Activated CD8-positive, alpha-beta T cell treated with anti-CD3 and anti-CD28 coated beads, Interleukin-2, amount 10 ng/mL, durations not matched to agents 7 days and 5 days (primary cell): ENCODE measurements at places on chromosomes 16 and 17. TPM values are rescaled to one million over a fixed set of nuclear protein-coding genes. Genes with fewer than 3 reads are reported as not detected.

GRCh38 chr17:81601525-81602120, 35.3 kb downstream of the NPLOC4 start:
- peak; percentile 69 for DNase-seq

DNA sequence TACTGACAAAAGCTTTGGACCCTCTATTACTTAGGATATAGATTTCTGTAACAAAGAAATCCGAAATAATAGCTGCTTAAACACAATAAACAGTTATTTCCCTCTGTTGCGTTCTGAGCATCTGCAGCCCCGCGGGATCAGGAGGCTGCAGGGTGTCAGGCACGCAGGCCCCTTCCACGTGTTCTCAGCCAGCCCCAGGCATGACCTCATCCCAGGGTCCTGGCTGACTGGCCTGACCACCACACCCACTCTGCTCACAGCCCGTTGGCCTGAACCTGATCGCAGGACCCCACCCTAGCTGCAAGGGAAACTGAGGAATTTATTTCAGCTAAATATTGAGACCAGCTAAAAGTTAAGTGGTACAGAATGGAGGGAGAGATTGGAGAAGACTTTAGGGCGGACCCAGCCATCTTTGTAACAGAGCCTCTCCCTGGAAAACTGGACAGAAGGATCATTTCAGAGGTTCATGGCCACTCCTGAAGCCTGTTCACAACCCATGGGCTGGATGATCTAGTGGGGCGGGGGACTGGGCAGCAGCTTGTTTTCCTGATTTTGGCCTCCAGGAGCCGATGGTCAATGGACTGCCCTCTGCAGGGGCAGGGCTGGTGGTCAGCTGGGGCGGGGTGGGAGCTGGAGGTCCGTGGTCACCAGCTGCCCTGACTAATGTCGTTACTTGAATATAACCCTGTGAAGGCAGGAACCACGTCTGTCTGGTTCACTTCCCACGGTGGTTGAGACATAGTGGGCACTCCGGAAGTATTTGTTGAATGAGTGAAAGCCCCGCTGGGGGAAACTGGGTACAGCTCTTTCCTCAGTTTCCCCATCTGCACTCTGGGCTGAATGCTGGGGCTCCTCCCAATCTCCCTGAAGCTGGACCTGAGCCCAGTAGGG, 10.9 kb downstream of the CETP start:
- no peak for DNase-seq

- no peak for DNase-seq
These were observed 381.7 kb downstream of the SLC39A11 start for GRCh38 chr17:72710834-72711233.

DNA sequence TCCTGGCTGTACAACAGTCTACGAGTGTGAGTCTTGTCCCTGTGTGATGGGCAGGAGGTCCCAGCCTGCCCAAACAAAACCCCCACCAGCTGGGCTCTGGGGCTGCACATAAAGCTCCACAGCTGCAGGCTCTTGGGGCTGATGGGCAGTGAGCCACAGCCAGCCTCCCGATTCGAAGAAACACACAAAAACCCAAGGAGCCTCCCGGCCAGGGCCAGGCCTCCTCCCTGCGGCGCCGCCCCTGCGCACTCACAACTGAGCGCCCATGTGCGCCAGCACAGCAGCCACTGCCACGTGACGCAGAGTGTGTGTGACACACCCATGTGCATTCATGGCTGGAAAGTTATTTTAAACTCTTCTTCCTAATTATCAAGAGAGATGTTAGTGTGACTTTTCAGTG, 30.6 kb upstream of the FAAP100 start:
- no peak for DNase-seq

DNA sequence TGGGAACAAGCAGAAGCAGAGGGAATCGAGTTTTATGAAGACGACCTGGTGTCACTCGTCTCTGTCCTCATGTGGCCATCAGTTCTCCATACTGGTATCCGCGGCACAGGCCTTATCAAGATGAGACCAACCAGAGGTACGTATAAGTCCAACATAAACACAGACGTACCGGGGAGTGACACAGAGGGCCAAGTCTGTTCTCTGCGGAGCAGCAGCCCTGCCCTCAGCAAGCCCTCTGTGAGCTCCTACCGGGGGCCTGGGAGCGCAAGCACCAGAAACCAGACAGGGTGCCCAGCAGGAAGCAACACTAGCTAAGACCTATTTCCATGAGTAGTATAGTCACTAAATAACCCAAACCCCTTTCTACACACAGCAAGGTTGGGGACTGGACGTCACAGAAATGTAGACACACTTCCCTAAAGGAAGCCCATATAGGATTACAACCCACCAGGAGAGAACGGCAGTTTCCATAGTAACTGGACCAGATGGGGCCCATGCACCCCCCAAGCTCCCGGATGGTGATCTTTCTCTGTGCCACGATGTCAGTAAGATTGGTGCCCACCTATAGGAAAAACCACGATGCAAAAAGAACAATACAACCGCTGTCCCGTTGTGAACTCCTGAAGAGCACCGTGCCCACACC, 911 bp downstream of the ARL16 start:
- DNase-seq: no peak

GRCh38 chr17:3879591-3880417, 13.0 kb downstream of the CAMKK1 start:
- DNase-seq: no peak

- DNase-seq: no peak
These were observed 60.7 kb downstream of the GRIN2A start for GRCh38 chr16:10121491-10121890.

- no peak for DNase-seq
These were observed 68.1 kb upstream of the ZNF750 start for GRCh38 chr17:82907797-82908542.

DNA sequence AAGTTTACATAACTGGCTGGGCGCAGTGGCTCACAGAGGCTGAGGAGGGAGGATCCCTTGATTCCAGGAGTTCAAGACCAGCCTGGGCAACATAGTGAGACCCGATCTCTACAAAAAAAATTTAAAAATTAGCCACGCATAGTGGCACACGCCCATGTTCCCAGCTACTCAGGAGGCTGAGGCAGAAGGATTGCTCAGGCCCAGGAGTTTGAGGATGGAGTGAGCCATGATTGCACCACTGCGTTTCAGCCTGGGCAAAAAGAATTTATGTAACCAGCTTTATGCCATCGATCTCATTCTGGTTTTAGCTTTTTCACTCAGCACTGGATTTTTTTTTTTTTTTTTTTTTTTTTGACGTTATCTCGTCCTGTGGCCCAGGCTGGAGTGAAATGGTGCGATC, 9.1 kb upstream of the CD300E start:
- DNase-seq: no peak

TCAP gene
- total RNA-seq: 1.8 TPM

YPEL2 gene
- total RNA-seq: 9.0 TPM

KRT39 gene
- not detected for total RNA-seq

SPDYE4 gene
- not detected for total RNA-seq
